ENCODE measurements at places on chromosomes 6 and 20. TPM values are rescaled to one million over a fixed set of nuclear protein-coding genes. Genes with fewer than 3 reads are reported as not detected.

SLC17A9 gene
- total RNA-seq, result not detected

HSPA1L gene
- 5.2 TPM for total RNA-seq

C6orf132 gene
- under 0.01 TPM for total RNA-seq

LST1 gene
- total RNA-seq, result 3.7 TPM

OPN5 gene
- not detected for total RNA-seq

WFDC2 gene
- not detected for total RNA-seq

CYP39A1 gene
- total RNA-seq, result 6.3 TPM

GCNT2 gene
- 3.1 TPM for total RNA-seq

ARMH2 gene
- total RNA-seq, result not detected

CLPSL2 gene
- total RNA-seq, result not detected

DEF6 gene
- total RNA-seq, result 5.2 TPM

TP53TG5 gene
- total RNA-seq, result not detected

STX11 gene
- total RNA-seq, result 2.1 TPM

FGD2 gene
- 7.3 TPM for total RNA-seq

TINAG gene
- 0.52 TPM for total RNA-seq

POLR1C gene
- total RNA-seq, result 21.9 TPM

CCM2L gene
- 4.7 TPM for total RNA-seq

WFDC5 gene
- not detected for total RNA-seq

CUL9 gene
- 11.0 TPM for total RNA-seq

POPDC3 gene
- total RNA-seq, result 52.2 TPM
